ENCODE measurements at places on chromosomes 3 and 15. TPM values are rescaled to one million over a fixed set of nuclear protein-coding genes. Genes with fewer than 3 reads are reported as not detected.

DNA sequence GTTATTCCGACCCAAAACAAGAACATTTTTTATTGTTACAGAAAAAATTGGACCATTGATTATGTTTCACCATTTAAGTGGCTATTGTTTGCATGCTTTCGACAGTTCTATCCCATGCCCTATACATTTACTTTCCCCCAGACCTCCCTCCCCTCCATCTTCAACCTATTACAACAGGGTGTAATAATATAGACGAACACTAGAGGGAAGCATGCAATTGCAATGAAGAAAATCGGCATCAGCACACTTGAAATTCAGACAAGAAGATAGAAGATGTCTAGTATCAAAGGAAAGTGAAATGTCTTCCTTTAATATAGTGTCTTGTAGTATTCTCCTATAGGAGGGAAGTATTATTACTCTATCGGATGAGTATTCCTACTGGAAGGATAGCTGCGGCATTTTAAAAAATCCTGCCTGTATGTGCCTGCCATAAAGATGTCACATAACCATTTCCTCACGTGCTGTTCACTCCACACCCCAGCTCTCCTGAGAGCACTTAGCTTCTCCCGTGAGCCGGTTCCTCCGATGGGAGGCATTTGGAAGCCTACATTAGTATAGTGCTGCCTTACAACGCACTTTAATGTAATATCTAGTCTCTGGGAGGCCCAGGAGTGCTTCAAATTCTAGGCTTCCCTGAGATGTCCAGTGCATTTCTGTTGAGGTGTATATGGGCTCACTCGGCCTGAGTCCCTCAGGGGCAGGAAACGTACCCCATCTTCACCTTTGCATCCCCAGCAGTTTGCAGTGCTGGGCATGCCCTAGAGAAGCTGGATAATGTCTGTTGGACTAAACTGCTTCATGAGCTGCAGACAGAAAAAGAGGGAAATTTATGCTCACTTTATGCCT lies 17.8 kb upstream of the ERICH6 start:
- peak; percentile 52 for DNase-seq

- DNase-seq: no peak
These were observed 2.8 kb downstream of the VIPR1 start for GRCh38 chr3:42505128-42505848.

DNA sequence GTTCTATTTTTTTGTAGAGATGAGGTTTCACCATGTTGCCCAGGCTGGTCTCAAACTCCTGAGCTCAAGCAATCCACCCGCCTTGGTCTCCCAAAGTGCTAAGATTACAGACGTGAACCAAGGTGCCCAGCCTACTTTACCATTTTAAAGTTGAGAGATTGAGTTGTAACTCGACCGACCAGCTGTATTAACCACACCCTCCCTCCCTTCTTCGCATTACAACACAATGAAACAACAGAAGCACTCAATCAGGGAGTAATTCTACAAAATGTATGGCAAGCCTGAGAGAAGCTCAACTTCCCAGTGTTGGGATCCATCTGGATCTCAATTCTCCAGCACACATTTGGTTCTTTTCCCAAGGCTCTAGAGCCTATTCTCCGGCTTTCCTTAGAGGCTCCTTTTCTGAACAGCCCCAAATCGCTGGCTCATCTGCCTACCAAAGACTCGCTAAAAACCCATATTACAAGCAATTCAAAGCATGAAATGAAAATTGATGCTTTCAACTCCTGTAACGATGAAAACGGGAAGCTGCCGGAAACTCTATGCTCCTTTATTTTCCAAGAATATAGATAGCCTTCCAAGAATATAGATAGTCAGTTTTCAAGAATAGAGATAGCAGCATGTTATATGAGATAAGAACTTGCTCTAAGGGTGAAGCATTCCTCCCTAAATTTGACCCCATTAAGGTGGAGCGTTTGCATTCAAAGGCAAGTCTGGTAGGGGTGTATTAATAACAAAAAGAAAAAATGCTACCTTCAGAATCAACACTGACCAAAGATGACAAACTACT lies 450.9 kb downstream of the MAGI1 start:
- DNase-seq: no peak

DNA sequence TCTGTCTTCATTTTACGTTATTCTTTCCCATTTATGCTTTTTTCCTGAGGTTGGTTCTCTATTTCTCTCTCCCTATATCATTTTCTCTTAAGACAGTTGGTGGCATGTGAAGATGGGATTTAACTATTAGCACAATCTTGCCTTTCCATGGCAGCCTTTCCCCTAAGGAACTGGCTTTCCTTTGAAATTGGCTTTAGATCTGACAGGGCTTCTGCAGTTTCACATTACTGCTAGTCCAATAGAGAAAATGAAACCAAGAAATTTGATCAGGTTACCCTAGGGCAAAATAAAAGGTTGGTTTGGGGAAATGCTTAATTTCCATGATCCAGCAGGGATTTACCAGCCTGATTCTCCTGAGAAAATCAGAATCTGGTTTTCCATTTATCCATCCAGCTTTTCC lies 22.7 kb upstream of the CHL1 start:
- no peak for DNase-seq

DNA sequence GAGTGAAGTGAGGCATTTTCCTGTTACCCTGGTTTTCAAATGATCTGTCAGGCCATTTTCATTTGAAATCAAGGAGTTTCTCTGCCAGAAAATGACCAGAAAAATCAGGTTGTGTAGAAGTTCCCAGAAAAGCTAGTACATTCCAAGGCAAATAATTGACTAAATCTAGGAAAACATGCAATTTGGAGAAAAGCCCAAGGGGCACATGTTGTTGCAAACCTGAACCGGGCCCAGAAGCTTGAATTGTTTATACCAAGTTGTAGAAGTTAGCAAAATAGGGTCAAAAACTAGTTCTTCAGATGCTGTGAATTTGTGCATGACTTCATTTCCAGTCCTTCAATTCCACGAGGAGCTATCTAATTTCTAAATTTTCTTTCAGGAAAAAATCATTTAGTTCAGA lies 31.0 kb downstream of the TRIM42 start:
- no peak for DNase-seq

SLC2A2 gene
- polyA plus RNA-seq: 1.3 TPM

REC114 gene
- not detected for polyA plus RNA-seq

GOLGA8J gene
- 1.6 TPM for polyA plus RNA-seq

PRR23B gene
- polyA plus RNA-seq: not detected

DNA sequence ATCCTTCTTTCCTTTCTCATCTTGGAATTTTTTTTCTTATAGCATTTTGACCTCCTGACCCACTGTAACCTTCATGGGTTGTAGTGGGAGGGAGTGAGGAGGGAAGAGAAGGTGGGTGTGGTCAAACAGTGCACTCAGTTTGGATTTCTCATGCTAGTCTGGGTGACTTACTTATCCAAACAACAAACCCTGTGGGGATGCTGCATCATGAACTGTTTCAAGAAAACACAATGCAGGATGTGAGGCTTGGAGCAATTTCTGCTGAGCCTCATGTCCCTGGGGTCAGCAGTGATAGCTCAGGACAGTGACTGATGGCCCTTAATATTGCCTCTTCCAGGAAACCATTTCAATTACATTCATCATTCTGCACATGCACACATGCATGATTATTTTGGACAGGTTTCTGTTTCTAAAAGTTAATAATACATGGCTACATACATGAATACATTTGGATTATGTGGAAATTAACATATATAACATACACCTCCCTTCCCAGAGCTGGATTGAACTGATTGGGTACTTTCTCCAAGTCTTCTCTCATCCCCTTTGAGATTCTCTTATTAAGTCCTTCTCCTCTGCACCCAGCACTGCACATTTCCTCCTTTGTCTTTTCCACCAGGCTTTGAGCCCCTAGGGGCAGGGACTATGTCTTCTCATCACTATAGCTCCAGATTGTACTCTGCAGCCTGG lies 61.2 kb downstream of the ADAMTSL3 start:
- no peak for DNase-seq

DNA sequence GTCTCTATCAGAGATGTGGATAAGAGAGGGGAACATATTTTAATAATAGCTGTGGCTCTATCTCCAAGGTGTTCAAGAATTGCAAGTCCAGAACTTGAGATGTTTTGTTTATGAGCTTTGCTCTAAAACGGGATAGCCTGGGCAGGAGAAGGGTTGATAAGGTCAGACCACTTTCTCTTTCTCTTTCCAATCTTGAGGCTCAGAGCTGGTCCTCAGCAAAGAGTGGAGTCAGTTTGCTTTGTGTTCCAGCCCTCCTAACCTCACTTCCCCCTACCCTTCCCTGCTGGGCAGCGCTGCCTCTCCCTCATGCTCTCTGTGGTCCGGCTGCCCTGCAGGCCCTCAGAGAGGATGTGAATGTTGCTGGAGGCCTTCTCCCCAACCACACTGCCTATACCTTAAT lies 13.8 kb downstream of the KLHL6 start:
- no peak for DNase-seq

GRCh38 chr3:133871368-133872090 lies 24.2 kb downstream of the RAB6B start:
- DNase-seq: no peak

DNA sequence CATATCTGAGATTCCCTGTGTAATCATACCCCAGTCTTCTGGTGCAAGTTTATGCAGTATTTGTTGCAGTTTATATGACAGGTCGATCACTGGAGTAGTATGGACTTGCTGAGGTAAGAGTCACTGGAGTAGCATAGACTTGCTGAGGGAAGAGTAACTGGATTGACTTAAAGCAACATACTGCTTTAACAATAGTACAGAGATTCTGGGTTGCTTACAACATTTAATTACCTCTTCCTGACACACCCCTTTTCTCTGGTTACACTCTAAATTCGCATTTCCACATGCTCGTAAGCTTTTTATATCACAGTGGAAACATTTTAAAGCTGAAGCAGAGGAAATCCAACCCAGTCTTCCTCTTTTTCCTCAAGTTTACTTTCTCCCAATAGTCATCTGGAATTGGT lies 11.8 kb downstream of the AAGAB start:
- no peak for DNase-seq
